Activated T-cell treated with anti-CD3 and anti-CD28 coated beads, Interleukin-2, amount 50 U/mL, for 24 hours (primary cell): ENCODE measurements at places on chromosomes 11 and 22.

- peak; percentile 54 for DNase-seq
Observed at GRCh38 chr22:39349506-39349966, 255 bp upstream of the SYNGR1 start.

GRCh38 chr11:124788521-124788920, 11.7 kb downstream of the MSANTD2 start:
- no peak for DNase-seq

GRCh38 chr11:21511835-21512440, 680.9 kb upstream of the ANO5 start:
- peak; percentile 30 for DNase-seq

DNA sequence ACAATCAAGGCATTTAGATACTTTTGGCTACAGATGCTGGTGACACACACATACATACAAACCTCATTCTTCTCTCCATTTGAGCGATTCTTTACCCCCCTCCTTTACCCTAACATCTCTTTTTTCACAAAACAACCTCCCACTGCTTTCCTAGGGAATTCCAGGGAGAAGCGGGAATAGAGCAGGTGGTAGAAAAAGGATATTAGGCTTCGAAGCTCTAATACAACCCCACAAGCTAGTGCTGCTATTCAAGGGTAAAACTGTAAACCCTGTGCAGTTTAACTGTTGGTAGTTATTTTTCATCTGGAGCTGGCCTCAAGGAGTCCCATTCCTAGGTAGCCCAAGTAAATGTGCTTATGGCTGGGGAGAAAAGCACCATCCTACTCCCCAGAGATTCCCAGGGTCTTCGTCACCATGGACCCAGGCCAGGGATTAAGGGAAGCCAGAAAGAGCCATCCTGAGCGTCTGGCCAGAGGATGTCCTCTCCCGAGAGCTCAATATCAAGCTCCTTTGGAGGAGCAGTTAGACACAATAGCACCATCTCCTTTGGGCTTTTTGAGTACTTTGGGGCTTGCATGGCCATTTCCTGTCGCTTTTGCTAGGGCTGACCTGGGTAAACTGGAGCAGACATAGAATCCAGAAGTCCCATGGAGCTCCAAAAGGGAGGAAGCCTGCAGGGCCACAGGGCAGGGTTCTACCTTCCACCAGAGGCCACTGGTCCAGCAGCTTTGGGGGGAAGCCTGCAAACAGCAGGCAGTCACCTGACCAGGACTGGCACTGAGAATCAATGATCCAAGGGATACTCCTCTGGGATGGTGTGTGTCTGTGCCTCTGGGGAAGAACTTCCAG, 3.1 kb downstream of the MAML2 start:
- no peak for DNase-seq

DNA sequence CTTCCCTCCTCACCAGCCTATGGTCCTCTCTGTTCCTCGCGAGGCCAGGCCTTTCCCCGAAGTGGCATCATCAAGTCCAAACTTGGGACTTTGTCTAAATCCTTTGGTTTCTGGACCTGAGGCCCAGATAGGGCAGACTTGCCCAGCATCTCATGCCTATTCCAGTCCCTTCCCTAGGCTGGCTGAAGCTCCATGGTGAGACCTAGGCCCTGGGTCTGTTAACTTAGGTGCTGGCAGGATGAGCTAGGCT, 11.5 kb downstream of the RELA start:
- no peak for DNase-seq

DNA sequence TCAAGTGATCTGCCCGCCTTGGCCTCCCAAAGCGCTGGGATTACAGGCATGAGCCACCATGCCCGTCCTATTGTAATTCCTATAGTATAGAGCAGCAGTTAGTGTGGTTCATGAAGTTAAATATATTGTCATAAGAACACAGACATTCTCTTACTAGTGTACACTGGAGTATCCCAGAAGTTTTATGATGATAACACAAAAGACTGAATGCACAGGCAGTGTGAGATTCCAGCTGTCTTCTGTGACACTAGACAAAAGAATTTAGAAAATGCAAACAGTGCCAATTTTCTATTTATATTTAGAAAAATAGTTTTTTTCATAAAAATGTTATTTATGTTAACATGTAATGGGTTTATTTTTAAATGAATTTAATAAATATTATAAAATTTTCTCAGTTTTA, 39.4 kb upstream of the RBX1 start:
- no peak for DNase-seq

- no peak for DNase-seq
Observed at GRCh38 chr11:8167796-8168195, 1.0 kb downstream of the RIC3 start.

- no peak for DNase-seq
Observed at GRCh38 chr11:72833811-72834493, 19.7 kb downstream of the ATG16L2 start.

DNA sequence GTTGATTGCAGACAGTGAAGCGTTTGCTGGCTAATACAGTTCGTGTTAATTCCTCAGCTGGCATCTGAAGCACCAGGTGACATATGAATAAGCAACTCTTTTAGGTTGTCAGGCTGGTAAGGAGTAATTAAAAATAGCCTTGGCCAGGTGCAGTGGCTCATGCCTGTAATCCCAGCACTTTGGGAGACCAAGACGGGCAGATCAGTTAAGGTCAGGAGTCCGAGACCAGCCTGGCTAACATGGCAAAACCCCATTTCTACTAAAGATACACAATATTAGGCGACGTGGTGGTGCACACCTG, 74.9 kb downstream of the CECR2 start:
- DNase-seq, result no peak

DNA sequence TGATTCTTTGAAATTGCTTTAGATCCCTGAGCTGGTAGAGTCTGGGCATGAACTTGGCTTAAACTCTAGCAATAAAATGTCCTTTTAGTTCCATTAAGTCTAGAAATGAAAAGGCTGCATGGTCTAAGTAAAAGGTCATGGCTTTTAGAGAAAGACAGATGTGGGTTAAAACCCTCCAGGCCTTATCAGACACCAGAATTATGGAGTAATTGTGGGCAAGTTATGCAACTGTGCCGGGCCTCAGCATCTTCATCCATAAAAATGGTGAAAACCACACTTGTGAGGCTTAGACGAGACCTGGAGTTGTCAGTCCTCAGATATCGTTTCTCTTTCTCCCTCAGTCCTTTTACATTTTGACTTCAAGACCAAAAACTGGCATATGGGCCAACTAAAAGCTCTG, 597.9 kb upstream of the KIRREL3 start:
- DNase-seq, result no peak

DNA sequence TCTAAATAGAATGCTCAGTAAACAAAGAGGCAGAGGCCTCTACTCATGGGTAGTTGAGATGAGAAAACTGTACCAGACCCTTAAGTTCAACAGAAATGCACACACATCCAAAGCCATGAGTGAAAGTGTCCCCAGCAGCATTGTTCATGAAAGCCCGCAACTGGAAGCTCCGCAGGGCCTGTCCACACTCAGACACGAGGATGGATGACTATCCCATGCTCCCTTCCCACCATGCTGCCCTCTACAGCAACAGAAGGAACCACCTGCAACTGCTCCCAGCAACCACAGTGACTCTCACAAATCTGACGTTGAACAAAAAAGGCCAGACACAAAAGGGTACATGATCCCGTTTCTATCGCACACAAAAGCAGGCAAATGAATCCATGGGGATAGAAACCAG, 76.9 kb upstream of the ANO1 start:
- DNase-seq, result no peak

GRCh38 chr11:17734418-17734911, at the start of gene KCNC1:
Gene KCNC1 (plus strand): TSS chr11:17734781. CDS start chr11:17736003, 1,222 bp downstream.
- no peak for DNase-seq

DNA sequence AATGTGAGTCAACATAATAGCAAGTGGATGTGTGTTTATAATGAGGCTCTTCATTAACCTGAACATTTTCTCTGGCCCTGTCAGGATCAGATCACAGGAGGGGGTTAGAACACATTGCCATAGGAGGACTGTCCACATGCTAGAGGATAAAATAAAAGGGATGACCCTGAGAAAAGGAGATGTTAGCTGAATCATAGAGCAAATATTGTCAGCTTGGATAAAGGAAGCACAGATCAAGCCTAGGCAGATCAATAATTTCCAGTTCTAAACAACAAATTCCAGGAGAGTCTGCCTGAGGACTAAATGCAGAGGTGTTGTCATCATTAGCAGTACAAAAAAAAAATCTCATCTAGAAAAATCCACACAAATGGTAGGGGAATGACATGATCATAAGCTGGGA, 337.9 kb downstream of the LRRC4C start:
- DNase-seq, result no peak

GRCh38 chr11:46808799-46809431, 37.2 kb downstream of the CKAP5 start:
- no peak for DNase-seq

GRCh38 chr11:87213444-87213843, 175.7 kb downstream of the TMEM135 start:
- no peak for DNase-seq

- DNase-seq, result no peak
Observed at GRCh38 chr11:49221112-49221511, 12.7 kb upstream of the FOLH1 start.

DNA sequence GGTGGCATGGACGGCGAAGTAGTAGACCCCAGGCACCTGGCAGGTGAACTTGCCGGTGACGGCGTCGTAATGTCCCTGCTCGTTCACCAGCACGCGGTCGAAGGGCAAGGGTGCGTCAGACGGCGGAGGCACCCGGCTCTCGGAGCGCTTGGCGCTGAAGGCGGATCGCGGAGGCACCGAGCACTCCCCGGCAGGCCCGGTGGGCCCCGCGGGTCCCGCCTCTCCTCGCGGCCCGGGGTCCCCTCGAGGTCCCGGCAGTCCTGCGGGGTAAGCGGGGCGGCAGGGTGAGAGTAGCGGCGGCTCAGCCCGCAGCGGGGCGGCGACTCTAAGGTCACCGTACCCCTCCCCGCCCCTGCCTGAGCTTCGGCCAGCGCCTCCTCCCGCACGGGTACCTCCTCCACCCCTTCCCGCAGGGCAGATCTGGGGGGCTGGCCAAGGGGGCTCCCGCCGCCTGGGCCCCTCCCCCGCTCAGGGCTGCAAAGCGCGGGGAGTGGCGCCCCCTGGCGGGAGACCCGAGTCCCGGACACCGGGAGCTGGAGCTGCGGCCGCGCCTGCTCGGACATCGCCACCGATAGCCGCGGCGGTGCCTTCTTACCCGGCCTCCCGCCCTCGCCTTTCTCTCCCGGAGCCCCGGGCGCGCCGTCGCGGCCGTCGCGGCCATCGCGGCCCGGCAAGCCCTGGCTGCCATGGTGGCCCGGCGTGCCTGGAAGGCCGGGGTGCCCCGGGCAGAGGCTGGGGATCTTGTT, 921 bp downstream of the C1QTNF5 start:
- no peak for DNase-seq

- no peak for DNase-seq
Observed at GRCh38 chr11:118142081-118142480, 10.5 kb downstream of the SCN4B start.

- no peak for DNase-seq
Observed at GRCh38 chr11:83502041-83502440, 215.9 kb upstream of the CCDC90B start.

GRCh38 chr11:111193924-111194490, 51.5 kb upstream of the POU2AF2 start:
- no peak for DNase-seq

DNA sequence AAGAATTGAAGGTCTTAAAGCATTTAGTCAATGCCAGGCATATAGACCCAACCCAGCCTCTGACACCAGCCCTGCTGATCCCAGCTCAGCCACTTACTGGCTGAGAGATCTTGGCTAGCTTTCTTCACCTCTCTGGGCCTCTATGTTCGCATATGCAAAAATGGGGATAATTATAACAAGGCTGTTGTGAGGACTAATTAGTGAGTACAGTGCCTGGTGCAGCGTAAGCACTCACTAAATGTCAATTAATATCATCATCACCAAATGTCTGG, 10.5 kb downstream of the CHST1 start:
- DNase-seq, result no peak

GRCh38 chr11:109963101-109963500, 130.1 kb upstream of the ZC3H12C start:
- no peak for DNase-seq

DNA sequence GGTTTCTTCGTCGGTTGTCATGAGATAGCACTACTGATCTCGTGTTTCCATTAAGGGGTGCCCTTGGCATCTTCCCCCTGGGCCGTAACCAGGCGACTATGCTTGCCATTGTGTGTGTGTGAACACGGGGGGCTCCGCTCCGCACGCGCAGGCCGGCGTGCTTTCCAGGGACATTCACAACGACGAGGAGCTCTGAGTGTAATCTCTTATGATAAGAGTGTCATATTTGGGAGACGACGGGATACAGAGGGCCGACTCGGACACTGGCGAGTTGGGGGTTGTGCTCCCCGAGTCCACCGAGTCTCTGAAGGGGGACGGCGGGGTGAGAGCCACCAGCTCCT, 170.9 kb upstream of the CTSC start:
- peak; percentile 39 for DNase-seq

DNA sequence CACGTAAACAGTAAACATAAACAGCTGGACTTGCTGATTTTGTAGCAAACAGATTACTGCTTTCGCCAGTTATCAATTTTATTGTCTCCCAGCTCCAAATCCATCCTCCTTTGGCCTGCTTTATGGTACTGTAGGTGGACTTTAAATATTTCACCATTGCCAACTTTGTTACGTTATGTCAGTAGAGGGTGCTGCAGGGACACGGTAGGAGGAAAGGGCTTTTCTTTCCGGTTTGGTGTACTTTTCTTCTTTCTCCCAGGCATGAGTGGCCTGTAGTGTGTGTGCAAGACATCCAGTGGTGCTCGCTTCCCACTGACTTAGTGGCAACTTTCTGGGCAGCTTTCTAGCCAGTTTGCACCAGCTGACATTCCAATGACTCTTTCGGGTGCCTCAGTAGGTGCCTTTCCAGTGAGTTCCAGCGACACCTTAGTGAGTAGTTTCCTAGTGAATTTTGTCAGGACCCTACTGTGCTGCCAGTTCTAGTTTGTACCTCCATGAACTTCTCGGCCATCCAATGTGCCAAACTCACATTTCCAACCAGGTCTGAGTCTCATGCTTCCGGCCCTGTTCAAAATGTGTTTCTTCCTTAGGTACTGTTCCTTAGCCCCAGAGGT, 267.6 kb upstream of the TENM4 start:
- no peak for DNase-seq

- DNase-seq, result no peak
Observed at GRCh38 chr11:73536961-73537360, 61.0 kb downstream of the FAM168A start.

- DNase-seq, result no peak
Observed at GRCh38 chr22:26406118-26406517, 22.9 kb upstream of the ASPHD2 start.
